ENCODE measurements at places on chromosomes 6 and 20.

- DNase-seq = no peak
Measured at GRCh38 chr6:108750801-108751200, 97.4 kb upstream of the ARMC2 start.

DNA sequence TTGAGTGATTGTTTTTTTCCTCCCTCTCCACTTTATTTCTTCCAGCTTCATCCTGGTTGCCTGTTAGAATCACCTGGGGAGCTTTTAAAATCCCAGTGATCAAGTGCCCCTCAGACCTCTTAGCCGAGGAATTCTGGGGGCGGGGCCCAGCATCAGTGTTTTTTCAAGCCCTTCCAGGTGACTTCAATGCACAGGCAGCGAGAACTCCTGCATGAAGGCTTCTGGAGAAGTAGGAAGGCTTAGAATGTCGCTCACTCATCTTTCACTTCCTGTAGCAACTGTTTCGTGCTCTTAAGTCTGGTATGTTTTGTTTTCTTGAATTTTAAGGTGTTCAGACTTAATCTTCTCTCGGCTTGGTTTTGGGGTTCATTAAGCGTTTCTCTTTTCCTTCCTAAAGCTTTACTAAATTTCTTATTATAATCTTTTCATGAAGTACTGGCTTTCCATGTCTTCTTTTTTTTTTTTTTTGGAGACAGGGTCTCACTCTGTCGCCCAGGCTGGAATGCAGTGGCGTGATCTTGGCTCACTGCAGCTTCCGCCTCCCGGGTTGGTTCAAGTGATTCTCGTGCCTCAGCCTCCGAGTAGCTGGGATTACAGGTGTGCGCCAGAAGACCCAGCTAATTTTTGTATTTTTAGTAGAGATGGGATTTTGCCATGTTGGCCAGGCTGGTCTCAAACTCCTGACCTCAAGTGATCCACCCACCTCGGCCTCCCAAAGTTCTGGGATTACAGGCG lies 30.9 kb upstream of the TULP1 start:
- DNase-seq = no peak

DNA sequence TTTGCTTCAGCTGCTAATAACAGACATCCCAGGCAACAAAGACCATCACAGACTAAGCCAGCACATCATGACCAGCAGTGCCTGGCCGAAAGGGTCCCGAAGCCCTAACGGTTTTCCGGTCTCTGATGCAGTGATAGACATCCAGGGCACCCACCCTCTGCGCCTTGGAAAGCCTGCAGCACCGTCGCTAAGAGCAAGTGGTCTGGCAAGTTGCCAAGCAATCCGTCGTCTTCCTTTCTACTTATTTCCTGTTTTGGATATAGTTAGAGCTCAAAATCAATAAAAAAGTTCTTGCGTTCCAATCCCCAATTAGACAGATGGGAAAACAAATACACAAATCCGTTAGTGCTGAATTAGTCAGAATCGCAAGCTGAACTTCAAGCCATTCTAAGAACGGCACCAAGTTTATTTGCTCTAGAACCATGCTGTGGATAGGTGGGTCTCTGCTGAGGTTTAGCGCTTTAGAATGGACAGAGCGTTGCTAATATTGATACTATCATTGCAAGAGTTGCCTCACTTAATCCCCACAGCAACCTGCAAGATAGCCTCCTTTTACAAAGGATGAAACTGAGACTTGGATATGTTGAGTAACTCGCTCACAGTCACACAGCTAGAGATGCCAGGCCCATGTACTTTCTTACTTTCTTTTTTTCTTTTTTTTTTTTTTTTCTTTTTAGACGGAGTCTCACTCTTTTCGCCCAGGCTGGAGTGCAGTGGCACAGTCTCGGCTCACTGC lies 163.3 kb upstream of the SNX9 start:
- no peak for DNase-seq

DNA sequence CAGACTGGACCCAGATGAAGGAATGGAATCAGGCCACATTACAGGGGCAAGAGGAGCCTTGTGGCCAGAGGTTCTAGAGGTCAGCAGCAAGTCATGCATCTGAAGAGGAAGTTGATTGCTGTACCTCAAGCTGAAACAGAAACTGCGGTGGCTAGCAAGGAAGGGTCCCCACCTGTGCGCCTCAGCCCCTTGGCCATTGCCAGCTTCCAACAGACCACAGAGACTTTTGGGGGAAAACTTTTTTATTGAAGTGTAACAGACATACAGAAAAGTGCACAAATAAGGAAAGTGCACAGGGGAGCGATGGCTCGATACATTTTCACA lies 26.8 kb upstream of the SLC9A8 start:
- DNase-seq = no peak

- no peak for DNase-seq
Measured at GRCh38 chr6:92790381-92790780, 629.0 kb downstream of the EPHA7 start.

- DNase-seq = peak; percentile 80
Measured at GRCh38 chr6:36962874-36963273, 8.3 kb downstream of the PI16 start.

DNA sequence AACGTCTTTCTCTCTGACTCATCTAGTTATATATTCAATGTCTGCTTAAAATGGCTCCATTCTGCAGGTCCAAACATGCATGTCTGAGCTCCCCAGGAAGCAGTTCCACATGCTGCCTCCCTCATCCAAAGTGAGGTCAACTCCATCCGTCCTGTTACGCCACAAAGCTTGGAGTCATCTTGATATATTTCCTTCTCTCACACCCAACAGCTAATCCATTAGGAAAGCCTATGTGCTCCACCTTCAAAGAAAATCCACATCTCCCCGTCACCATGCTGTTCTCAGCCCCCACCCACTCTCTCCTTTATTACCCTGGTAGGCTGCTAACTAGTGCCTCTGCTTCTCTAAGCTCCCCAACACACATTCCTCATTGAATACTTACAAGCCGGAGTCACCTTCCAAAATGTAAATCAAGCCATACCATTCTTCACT lies 130.2 kb upstream of the SYNDIG1 start:
- DNase-seq = no peak

- DNase-seq = no peak
Measured at GRCh38 chr20:11457488-11457887, 460.2 kb upstream of the BTBD3 start.

DNA sequence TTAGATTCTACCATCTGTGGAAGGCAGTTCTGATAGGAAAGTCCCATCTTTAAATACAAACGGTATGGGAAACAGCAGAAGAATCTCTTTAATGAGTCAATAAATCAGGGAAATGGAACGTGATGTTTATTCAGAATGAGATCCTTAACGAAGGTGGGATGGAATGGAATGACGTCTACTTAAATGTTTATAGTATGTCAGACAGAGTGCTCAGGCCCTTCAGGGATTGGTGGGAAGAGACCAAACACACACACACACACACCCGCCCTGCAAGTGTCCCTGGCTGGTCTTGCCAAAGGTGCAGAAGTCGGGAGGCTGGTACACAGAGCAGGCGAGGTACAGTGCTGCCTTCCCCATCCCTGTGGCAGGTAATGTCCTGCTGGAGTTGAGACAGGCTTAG lies 164.0 kb downstream of the FARS2 start:
- DNase-seq = no peak

DNA sequence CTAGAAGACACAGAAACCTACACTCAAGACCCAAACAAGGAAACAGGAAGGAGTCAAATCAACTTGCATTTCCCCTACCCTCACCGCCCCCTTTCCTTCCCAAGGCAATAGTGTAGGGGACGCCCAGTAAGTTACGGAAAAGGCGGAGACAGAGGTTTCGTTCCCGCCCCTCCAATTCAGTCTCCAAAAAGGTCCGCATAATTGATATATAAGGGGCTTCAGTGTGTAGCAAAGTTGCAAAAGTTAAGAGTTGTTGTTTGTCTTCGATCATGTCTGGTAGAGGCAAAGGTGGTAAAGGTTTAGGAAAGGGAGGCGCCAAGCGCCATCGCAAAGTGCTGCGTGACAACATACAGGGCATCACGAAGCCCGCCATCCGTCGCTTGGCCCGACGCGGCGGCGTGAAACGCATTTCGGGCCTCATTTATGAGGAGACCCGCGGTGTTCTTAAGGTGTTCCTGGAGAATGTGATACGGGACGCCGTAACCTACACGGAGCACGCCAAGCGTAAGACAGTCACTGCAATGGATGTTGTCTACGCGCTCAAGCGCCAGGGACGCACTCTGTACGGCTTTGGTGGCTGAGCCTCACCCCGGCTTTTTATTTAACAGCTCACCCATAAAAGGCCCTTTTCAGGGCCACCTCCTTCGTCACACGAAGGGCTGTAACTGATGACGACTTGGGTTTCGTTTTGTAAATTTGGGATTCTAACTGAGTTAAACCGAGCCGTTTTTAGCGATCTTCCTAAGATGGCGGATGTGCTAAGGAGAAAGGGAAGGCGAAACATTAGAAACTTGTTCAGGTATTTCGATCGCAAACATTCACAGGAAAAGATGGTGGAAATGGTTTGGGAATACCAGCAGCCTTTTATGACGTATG lies 124.6 kb upstream of the BTN3A2 start:
- DNase-seq = peak; percentile 80

DNA sequence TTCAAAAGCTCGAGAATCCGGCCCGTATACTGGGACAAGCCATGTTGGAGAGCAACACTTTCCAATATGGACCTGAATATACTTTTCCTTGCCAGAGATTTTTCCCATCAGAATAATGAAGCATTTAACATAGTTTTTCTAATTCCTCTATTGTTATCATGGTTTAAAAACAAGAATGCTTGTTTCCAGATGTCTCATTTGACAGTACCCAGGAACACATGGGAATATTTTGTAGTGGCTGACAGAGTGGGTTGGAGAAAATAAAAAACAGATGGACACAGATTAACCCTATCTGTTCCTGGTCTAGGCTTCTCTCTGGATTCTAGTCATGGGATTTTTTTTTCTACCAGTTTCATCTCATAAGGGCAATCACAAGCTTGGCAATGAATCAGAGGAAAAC lies 164.8 kb upstream of the CEP162 start:
- no peak for DNase-seq

- no peak for DNase-seq
Measured at GRCh38 chr6:150683320-150683719, 83.6 kb downstream of the PLEKHG1 start.

DNA sequence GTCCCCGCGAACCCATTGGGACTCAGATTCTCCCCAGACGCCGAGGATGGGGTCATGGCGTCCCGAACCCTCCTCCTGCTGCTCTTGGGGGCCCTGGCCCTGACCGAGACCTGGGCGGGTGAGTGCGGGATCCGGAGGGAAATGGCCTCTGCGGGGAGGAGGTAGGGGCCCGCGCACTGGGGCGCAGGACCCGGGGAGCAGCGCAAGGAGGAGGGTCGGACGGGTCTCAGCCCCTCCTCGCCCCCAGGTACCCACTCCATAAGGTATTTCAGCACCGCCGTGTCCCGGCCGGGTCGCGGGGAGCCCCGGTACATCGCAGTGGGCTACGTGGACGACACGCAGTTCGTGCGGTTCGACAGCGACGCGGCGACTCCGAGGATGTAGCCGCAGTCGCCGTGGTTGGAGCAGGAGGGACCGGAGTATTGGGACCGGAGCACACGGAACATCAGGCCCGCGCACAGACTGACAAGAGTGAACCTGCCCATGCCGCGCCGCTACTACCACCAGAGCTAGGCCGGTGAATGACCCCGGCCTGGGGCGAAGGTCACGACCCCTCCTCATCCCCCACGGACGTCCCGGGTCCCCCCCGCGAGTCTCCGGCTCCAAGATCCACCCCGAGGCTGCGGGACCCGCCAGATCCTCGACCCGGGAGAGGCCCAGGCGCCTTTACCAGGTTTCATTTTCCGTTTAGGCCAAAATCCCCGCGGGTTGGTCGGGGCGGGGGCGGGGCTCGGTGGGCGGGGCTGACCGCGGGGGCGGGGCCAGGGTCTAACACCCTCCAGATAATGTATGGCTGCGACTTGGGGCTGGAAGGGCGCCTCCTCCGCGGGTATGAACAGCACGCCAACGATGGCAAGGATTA lies 15.7 kb upstream of the HLA-A start:
- peak; percentile 87 for DNase-seq

DNA sequence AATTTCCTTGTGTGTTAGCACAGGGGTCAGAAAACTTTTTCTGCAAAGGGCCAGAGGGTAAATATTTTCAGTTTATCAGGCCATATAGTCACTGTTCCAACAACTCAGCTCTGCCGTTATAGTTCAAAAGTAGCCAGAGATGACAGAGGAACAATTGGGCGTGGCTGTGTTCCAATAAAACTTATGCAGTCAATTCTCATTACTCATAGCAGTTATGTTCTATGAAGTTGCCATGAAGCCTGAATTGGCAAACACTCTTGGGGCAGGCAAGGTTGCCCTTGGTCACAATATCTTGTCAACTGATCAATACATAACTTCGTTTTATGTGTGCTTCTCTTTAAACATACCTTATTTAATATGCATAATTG lies 304.2 kb downstream of the TFAP2C start:
- DNase-seq = no peak

DNA sequence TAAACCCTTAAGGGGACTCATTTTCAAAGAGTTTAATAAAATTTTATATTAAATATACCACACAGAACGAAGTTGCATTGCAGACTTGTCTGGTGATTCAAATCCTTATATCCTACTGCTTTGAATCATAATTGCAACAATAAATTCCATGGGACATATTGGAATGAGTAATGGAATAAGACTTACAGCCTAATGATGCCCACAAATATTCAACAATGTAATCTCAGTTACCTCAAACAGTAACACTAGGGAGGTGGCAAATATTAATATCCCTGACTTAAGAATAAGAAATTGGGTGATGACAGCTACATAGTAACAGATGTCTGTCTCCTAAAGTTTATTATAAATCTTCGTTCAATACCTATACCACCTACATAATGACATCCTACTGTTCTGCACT lies 52.6 kb downstream of the BMP5 start:
- no peak for DNase-seq

Measured in stimulated activated CD8-positive, alpha-beta memory T cell treated with anti-CD3 and anti-CD28 coated beads, Interleukin-4, amount 100 ng/mL, for 48 hours (primary cell).